ENCODE measurements at places on chromosomes 11 and 22. TPM values are rescaled to one million over a fixed set of nuclear protein-coding genes. Genes with fewer than 3 reads are reported as not detected.

SCGB1D2 gene
- polyA plus RNA-seq: not detected

GLB1L2 gene
- polyA plus RNA-seq: 3.2 TPM

KDM2A gene
- 54.9 TPM for polyA plus RNA-seq

NDUFV1 gene
- 122 TPM for polyA plus RNA-seq

SULT4A1 gene
- polyA plus RNA-seq: 0.01 TPM

RIMBP3B gene
- 0.01 TPM for polyA plus RNA-seq

WNT11 gene
- 0.25 TPM for polyA plus RNA-seq

MMP8 gene
- polyA plus RNA-seq: 0.01 TPM

MOGAT2 gene
- polyA plus RNA-seq: 0.02 TPM

GAB4 gene
- polyA plus RNA-seq: not detected

C11orf52 gene
- 6.6 TPM for polyA plus RNA-seq

IGSF9B gene
- 5.5 TPM for polyA plus RNA-seq

MOV10L1 gene
- polyA plus RNA-seq: 0.22 TPM

APOBEC3B gene
- polyA plus RNA-seq: 3.4 TPM

GANAB gene
- polyA plus RNA-seq: 59.8 TPM

RAG2 gene
- not detected for polyA plus RNA-seq

CDCA5 gene
- 8.8 TPM for polyA plus RNA-seq

IRAG1 gene
- polyA plus RNA-seq: 5.7 TPM

NLRP14 gene
- polyA plus RNA-seq: 0.01 TPM

P2RY6 gene
- polyA plus RNA-seq: 0.71 TPM

SEC14L6 gene
- 0.07 TPM for polyA plus RNA-seq

OR51I1 gene
- polyA plus RNA-seq: not detected

KCNE3 gene
- polyA plus RNA-seq: 4.6 TPM

CCDC73 gene
- polyA plus RNA-seq: 0.02 TPM

ARHGAP8 gene
- polyA plus RNA-seq: 11.2 TPM

NAALADL1 gene
- polyA plus RNA-seq: 6.0 TPM

OR51B5 gene
- not detected for polyA plus RNA-seq

GSTP1 gene
- 3,504 TPM for polyA plus RNA-seq

RGL4 gene
- polyA plus RNA-seq: 0.40 TPM

THOC5 gene
- 11.7 TPM for polyA plus RNA-seq

SERPING1 gene
- 99.3 TPM for polyA plus RNA-seq

PHLDA2 gene
- 61.7 TPM for polyA plus RNA-seq

SCUBE1 gene
- 2.4 TPM for polyA plus RNA-seq

RASD2 gene
- polyA plus RNA-seq: 0.49 TPM

OR5F1 gene
- not detected for polyA plus RNA-seq

RIBC2 gene
- polyA plus RNA-seq: 1.3 TPM

DDI1 gene
- not detected for polyA plus RNA-seq

OR51A4 gene
- not detected for polyA plus RNA-seq

SORL1 gene
- 2.5 TPM for polyA plus RNA-seq

HYOU1 gene
- polyA plus RNA-seq: 32.9 TPM

BLID gene
- polyA plus RNA-seq: not detected

WNT7B gene
- 6.6 TPM for polyA plus RNA-seq

MS4A7 gene
- polyA plus RNA-seq: 1.1 TPM

MGAT3 gene
- polyA plus RNA-seq: 0.36 TPM

AIFM3 gene
- polyA plus RNA-seq: 1.1 TPM

SYTL2 gene
- polyA plus RNA-seq: 5.0 TPM

OR4A16 gene
- not detected for polyA plus RNA-seq

MAPK8IP2 gene
- 0.55 TPM for polyA plus RNA-seq

DCHS1 gene
- 2.0 TPM for polyA plus RNA-seq

GNG3 gene
- polyA plus RNA-seq: 0.24 TPM

PCNX3 gene
- polyA plus RNA-seq: 16.1 TPM

All from esophagus (tissue), 2 donors.